DMS153 (cell line): ENCODE measurements at places on chromosomes 7 and 10.

- no peak for DNase-seq
Measured at GRCh38 chr10:97445357-97445721, 467 bp downstream of the EXOSC1 start.

DNA sequence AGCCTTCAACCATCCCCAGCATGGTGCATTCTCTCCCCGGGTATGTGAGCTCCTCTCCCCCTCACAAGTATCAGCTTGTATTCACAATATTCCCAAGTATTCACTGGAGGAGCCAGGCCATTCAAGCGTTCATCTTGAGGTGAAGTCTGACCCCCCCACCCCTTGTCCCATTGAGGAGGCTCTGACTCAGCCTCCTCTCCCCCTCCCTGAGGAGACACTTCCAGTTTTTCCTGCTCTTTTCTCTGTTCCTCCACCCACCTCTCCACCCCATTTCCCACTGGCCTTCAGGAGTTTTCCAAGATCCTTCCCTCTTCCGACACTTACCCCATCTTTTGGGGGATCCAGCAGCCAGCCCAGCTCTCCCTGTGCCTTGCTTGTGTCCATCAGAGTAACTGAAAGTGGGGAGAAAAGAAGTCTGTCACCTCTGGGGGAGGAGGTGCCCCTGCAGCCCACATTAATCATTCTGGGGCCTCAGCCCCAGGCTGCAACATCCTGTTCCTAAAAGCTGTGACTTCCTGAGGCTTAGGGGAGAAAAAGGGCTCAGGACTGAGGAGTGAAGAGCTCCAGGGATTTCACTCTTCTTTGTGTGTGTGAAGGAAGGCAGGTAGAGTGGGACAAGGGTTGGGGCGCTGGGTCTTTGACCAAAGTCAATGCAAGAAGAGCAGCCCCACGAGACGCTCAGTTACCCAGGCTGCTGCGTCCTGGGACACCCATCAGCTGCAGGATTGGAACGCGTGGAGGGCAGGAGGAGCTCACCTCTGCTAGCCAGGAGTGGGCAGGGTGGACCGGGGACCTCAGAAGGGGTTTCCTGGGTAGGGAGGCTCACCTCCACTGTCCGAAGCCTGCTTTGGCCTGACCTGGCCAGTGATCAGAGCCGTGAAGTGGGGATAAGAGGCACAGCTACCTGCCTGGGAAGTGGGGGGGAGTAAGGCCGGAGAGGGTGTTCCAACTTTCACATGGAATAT lies 1.1 kb downstream of the EPHA1 start:
- DNase-seq: no peak

GRCh38 chr10:72552857-72553256 lies 73.0 kb downstream of the MICU1 start:
- no peak for DNase-seq

DNA sequence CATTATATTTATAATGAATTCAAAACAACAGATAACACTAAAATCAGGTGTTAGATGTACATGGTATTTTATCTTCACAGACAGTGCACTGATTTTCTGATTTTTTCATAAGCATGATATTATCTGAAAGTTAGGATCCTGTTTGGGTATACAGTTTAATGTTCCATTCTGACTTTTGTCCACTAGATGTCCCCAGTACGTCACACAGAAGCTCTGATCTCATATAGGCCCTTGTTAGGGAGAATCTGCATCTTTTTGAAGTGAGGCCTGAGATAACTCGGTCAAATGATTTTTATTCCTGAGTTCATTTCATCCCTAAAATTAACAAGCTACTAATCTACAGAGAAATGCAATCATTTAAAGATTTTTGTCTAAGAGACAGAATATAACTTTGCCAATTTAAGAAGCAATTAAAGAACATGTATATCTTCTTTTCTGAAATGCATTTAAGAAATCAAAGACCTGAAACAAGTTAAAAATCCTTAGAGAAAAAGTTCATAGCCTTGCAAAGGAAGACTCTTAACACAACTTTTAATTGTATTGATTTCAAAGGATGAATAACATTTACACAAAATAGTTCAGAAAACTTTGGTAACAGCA lies 72.0 kb upstream of the TES start:
- DNase-seq: peak; percentile 33

DNA sequence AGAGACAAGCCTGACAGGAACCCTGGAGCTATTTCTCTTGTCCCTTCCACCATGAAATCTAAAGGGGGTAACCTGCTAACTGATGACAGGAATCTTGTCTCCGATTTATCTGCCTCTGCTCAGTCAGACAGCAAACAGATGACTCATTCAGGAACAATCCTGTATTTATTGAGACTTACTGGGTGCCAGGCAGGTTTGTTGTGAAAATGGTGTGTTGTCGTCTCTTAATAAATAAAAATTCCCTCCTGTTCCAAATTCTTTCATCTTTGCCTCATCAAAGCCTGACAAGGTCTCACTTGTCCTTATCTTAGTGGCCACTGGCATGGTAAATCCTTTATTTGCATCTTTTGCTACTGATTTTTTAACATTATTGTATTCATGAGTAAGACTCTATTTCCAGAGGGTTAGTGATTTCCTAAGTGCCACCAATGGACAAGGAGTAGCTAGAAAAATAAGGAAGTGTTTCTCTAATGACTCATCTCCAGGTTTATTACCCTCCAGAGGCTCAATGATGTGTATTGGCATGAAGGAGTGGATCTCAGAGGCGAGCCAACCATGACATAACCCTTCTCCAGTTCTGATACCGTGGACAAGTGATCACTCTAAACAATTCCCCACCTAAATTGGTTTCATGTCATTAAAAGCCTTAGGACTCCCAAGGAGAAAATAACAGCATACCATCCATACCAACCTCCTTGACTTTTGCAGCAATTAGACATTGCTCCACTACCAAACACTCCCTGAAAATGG lies 724.0 kb downstream of the GRID1 start:
- DNase-seq: peak; percentile 22

DNA sequence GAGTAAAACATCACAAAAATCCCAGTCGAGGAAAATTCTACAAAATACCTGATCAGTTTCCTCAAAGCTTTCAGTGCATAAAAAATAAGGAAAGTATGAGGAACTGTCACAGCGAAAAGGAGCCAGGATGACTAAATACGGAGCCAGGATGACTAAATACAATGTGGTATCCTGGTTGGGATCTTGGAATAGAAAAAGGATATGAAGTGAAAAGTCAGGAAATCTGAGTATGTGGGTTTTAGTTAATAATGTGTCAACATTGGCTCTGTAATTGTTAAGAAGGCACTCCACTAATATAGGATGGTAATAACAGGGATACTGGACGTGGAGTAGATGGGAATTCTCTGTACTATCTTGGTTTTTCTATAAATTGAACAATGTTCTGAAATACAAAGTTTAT lies 175.5 kb downstream of the SUGCT start:
- no peak for DNase-seq

DNA sequence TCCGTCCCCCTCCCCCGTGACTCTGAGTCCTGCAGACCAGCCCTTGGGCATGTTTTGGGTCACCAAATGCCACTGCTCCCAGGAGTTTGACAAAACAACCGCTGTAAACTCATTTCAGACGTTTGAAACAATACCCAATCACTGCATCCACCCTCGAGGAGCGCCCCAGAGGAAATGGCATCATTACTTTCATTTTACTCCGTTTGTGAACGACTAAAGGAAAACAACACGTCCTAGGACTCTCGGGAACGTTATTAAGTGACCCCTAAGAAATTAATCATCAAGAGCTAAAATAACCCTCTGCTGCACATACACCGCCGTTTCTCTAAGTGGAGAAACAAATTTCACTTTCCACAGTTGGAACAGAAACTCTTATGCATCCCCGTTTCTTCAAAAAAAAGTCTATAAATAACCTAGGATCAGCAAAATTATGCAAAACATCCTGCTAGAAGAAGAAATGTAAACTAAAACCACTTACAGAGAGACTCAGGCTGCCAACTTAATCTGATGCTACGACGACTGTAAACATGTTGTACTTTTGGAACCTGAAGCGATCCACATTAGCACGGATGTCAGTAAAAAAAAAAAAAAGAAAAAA lies 109.9 kb upstream of the EFCAB10 start:
- DNase-seq: no peak

- DNase-seq: no peak
Measured at GRCh38 chr7:56495165-56495564, 378.9 kb upstream of the NUPR2 start.

GRCh38 chr7:109377076-109377884 lies 807.6 kb downstream of the DNAJB9 start:
- DNase-seq: no peak

- DNase-seq: no peak
Measured at GRCh38 chr10:22285130-22285529, 31.1 kb upstream of the COMMD3 start.

GRCh38 chr7:128353189-128353588 lies 8.3 kb downstream of the PRRT4 start:
- no peak for DNase-seq

GRCh38 chr10:1401071-1401965 lies 336.0 kb downstream of the ADARB2 start:
- DNase-seq: no peak

DNA sequence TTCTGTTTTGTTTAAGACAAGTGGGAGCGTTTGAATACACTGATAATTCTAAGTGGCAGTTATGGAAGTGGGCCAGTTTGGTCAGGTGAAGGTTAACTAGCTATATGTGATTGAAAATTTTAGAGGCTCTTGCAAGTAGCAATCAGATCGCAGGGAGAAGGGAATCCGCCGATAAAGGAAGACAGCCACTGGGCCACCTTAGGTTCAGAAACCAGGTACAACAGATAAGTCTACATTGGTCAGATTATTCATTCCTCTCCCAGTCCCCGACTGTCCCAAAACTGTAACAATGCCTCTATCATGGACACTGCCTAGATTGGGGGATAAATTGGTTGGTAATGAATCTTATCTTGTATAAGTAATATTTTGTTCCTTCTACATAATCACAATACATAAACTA lies 8.9 kb downstream of the ANK3 start:
- no peak for DNase-seq

GRCh38 chr7:97272237-97272975 lies 154.9 kb downstream of the SDHAF3 start:
- no peak for DNase-seq

- DNase-seq: no peak
Measured at GRCh38 chr7:139767561-139767982, 10.2 kb downstream of the HIPK2 start.

DNA sequence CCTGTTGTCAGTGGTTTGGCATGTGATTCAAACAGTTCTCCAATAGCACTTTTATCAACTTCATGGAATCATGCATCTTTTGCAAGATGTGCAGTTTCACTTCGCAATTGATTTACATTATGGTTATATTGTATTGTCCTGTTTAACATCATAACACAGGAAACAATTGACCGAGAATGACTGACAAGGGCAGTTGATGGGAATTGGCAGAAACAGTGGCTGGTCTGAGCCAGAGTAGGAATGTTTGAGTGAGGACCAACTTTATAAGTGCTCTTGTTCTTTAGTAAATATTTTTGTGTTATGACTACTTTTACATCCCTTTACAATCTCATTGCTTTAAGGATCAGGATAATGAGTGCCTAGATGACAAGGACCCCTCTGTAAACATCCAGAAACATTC lies 2.2 kb downstream of the KLHL7 start:
- no peak for DNase-seq
